ENCODE measurements at places on chromosomes 4 and X.

- DNase-seq, result no peak
Measured at GRCh38 chrX:100647095-100647494, 3.1 kb downstream of the SRPX2 start.

- DNase-seq, result no peak
Measured at GRCh38 chr4:176927664-176928063, 134.9 kb upstream of the VEGFC start.

DNA sequence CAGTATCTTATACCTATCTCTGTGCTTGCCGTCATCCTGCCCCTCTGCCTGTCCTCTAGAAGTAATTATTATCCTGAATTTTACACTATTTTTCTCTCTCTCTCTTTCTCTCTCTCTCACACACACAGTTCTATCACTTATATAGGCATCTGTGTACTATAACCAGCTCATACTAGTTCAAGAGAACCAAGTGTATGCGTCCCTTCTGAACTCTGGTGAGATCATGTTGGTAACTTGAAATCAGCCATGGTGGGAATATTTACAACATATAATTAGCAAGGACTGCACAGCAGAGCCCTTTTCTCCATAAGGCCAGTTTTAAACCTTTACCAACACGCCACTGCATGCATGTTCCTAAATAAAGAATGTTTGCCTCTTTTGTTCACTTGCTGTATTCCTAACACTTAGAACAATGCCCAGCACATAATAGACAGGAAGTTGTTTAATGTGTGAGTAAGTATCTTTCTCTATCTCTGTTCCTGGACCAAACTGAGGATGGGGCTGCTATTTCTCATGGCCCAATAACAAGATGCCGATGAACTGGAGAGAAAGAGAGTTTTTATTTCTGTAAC, 51.1 kb upstream of the IL21 start:
- DNase-seq, result no peak

DNA sequence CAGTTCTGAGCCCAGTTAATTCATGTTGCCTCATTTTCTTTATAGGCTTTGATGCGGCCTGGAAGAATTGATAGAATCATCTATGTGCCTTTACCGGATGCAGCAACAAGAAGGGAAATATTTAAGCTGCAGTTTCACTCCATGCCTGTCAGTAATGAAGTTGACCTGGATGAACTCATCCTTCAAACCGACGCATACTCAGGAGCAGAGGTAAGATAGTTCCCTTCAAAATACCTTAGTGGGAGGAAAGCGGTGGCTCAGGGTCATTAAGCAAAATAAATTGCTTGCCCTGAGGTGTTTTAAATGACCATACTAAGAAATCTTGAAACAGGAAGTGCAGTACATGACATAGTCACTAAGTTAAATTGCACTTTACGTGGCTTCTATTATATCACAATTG, 140.6 kb upstream of the SPRY1 start:
- no peak for DNase-seq
